NCI-H774 (cell line): ENCODE measurements at places on chromosomes 16 and 17.

- no peak for DNase-seq
Observed at GRCh38 chr17:74020522-74020921, 183.0 kb upstream of the RPL38 start.

DNA sequence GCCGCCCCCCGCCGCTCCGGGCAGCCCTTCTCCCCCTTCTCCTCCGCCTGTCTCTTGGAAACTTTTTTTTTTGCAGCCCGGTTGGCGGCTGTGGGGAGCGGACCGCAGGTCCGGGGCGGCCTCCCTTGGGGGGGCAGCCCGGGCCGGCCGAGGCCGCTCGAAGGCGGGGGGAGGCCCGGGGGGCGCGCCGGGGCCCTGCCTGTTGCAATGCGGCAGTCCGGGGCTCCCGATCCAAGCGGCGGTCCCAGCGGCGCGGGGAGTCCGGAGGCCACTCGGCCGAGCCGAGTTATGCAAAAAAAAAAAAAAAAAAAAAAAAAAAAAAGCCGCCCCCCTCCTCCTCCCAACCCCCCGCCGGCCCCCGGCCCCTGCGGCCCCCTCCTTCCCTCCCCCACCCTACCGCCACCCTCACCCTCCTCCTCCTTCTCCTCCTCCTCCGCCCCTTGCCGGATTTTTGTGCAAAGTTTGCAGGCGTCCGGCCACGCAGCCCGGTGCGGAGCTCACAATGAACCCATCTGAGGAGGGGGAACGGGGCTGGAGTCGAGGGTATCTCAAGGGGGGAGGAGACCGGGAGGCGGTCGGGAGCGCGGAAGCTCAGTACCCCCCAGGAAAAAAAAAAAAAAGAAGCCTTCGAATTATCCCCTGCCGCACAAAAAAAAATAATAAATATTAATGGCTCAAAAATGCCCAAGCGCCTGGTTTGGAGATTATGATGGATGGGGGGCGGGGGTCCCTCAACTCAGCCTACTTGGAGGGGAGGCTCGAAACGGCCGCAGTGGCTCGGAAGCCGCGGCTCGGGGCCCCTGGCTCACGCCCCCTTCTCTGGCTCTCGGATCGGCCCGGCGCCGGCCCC is at the start of gene ZNF423:
Gene ZNF423, minus strand, starts transcription at position 291 of the 850 bp plus-strand sequence. CDS start 338 bp downstream, outside the sequence.
- DNase-seq, result no peak

- DNase-seq, result no peak
Observed at GRCh38 chr16:73499276-73499675, 451.3 kb upstream of the ZFHX3 start.

DNA sequence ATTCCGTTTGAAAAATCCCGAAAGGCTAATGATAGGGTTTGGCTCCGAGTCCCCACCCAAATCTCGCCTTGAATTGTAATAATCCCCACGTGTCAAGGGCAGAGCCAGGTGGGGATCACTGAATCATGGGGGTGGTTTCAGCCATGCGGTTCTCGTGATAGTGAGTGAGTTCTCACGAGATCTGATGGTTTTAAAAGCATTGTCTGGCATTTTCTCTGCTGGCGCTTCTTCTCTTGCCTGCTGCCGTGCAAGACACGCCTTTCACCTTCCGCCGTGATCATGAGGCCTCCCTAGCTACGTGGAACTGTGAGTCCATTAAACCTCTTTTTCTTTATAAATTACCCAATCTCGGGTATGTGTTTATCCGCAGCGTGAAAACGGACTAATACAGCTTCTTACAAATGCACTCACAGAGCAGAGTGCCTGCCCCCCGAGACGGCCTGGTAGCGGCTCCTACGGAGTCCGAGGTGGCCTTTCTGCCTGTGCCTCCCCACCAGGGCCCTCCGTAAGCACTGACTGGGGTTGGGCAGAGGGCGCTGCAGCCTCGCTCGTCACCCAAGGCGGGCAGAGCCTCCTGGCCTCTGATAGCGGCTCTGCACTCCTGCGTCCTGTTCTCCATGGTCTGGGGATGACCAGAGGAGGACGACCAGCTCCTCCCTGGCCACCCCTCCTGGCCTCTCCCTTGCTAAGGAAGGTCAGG is 131.7 kb downstream of the FOXL1 start:
- DNase-seq, result no peak

GRCh38 chr17:83180264-83180995 is 101.0 kb downstream of the METRNL start:
- DNase-seq, result no peak

DNA sequence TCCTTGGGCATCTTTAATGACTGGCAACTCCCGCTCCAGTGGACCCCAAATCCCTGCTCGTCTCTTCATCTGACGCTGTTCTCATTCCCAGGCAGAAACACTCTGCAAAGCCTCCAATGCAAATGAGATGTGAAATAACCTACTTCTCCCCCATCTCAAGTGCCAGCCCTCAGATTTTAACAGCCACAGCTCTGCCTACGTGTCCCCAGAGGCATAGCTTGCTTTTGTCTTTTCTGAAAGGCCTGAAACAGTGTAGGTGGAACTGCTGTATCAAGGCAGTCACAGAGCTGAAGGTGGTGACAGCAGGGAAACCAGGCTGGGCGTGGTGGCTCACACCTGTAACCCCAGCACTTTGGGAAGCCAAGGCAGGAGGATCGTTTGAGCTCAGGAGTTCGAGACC is 14.7 kb downstream of the RPH3AL start:
- DNase-seq, result no peak

- DNase-seq, result no peak
Observed at GRCh38 chr16:19309178-19309577, 23.6 kb downstream of the CLEC19A start.

DNA sequence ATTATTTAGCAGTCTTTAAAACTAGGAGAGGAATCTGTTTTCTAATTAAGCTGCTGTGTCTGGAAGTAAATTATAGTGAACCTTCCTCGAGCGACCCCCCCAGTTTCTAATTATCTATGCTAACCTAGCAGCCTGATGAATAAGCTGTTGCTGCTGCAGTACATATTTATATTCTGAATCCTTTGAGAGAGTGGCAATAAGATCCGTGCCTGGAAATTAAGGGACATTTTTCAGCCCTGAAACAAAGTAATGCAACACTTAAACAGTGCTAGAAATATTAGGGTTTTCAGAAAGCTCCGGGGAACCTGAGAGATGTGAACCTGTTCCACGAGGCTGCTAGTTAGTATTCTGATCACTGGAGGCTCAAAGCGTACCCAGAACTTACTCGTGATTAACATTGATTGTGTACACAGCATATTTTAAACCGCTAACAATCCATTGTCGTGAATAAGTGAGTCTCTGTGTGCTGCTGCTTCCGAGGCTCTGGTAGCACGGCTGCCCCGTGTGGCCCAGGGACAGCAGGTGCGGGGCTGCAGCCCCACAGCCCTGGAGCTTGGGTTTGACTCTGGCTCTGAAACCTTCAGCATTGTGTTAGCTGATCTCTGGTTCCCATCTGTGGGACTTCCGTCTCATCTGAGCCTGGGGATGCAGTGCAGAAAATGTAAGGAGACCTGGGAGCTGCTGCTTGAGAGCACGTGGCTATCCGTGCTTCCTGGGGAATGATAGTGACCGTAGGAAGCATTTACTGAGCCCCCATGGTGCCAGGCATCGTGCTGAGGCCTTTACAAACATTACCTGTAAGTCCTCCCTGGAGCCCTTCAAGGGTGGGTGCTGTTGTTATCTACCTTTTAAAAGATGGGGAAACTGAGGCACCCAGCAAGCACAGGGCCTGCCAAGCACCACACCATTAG is 190.9 kb upstream of the CHMP6 start:
- DNase-seq, result peak; percentile 73

DNA sequence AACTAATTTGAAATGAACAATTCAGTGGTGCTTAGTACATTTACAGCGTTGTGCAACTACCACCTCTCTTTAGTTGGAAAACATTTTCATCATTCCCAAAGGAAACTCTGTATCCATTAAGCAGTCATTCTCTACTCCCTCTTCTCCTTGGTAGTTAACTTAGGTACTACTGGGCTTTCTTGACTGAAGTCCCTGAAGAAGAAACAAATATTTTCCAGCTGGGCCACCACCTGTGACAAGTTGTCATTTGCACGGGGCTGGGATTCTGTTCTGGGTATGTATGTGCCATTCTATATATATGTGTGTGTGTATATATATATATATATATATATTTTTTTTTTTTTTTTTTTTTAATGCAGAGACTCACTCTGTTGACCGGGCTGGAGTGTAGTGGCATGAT is 15.4 kb upstream of the RMI2 start:
- DNase-seq, result no peak

- DNase-seq, result no peak
Observed at GRCh38 chr17:6046931-6047330, 23.2 kb upstream of the WSCD1 start.

DNA sequence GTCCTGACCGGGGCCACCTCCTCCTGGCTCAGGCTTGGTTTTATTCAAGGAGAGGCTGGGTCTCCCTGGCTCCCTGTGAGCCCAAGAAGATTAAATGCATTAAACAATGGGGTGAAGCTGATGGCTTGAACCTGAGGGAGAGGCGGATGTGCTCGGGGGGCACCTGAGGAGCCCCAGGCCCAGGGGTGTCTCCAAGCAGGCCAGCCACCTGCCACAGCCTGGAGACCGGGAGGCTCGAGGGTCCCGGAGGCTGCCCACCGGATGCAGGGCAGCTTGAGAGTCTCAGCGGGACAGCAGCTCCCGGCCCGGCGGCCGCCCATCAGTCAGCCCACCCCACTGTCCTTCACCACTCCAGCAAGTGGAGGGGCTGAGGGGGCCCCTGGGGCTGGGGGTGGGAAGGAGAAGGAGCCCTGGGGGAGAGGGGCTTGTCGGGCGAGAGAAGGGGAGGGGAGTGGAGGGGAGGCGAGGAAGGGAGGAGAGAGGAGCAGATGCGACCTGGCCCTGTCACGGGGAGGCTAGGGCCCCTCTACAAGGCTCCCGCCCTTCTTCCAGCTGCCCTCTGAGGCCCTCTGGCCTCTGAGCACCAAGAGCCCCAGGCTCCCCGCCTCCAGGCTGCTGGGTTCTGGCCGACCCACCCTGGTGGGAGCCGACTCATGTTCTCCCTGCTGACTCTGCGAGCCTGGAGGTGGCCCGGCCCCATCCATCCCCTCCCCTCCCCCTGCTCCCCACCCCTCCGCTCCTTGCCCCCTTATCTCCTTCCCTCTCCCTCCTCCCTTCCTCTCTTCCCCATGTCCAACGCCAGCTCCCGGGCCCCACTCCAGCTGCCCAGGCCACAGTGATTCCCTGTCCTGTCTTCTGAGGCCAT is 13.2 kb downstream of the CD7 start:
- DNase-seq, result no peak

DNA sequence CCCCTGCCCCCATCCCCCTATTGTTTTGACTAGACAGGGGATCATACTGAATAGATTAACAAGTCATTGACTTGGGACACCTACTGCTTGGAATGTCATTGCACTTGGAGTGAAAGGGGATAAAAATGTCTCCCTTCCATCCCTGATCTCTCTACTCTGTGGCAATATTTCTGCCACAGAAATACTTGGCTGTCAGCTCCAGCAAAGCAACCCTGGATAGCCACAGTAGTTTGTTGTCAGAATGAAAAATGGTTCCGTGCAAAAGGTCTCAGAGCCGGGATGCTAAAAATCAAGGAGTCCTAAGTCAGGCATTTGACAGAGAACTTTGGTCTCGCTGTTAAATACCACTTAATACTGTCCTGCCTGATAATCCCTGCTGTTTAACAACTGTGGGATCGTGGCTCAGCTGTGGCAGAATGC is 722.0 kb upstream of the SOX9 start:
- no peak for DNase-seq

- no peak for DNase-seq
Observed at GRCh38 chr17:17824119-17824782, 12.5 kb downstream of the SREBF1 start.

- no peak for DNase-seq
Observed at GRCh38 chr16:88854306-88855111, 2.2 kb downstream of the GALNS start.

- no peak for DNase-seq
Observed at GRCh38 chr16:10879681-10880589, 2.9 kb downstream of the CIITA start.

GRCh38 chr16:75254359-75254837 is 3.0 kb upstream of the BCAR1 start:
- DNase-seq, result no peak

DNA sequence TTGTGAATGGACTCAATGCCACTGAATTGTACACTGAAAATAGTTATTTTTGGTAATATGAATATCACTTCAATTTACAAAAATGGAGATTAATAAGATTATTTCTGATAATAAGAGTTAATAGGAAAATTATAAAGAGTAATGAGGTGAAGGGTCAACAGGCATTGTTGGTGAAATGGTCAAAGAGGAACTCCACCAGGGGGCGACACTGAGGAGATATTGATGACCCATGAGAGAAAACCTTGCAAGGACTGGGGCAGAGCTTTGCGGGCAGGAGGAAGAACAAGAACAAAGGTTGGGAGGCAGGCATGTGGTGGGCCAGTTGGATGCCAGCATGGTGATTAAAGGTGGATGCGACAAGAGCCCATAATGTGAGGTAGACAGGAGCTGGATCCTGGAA is 74.0 kb upstream of the XYLT1 start:
- DNase-seq, result no peak

- no peak for DNase-seq
Observed at GRCh38 chr17:50837286-50837979, 2.0 kb downstream of the WFIKKN2 start.

GRCh38 chr16:50547340-50548124 is 664 bp upstream of the NKD1 start:
- no peak for DNase-seq

DNA sequence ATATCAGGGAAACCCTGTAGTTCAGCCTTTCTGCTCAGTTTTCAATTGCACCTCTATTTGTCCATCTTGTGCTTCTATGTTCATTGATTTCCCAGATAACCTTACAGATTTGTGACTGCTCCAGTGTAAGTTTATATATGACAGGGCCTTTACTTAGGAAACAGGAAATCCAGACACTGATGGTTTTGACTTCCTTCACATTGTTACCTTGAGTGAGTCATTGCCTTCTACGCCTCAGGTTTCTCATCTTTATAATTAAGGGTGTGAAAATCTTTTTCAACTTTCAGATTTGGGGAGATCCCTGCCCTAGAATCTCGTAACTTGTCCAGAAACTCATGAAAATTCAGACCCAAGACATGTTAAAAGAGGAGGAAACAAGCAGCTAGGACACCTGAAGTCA is 342.4 kb upstream of the TBX2 start:
- no peak for DNase-seq

DNA sequence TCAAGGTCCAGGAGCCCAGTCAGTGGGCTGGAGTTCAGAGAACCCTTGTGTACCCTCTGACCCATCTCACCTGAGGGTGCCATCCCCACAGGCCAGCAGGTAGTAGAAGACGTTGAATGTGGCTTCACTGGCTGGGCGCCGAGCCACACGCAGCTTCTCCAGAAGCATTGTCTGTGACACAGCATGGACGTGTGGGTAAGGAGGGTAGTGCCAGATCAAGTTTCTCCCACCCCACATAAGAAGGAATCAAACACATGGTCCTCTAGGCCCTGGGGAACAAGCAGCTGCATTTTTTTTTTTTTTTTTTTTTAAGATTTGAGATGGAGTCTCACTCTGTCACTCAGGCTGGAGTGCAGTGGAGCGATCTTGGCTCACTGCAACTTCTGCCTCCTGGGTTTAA is 60.9 kb downstream of the MYO18A start:
- no peak for DNase-seq

GRCh38 chr17:66950886-66951604 is 13.5 kb upstream of the CACNG4 start:
- DNase-seq, result no peak

GRCh38 chr17:77741109-77741508 is 217.4 kb upstream of the TNRC6C start:
- DNase-seq, result no peak
